ENCODE measurements at places on chromosomes 16 and 17.
A peak's percentile ranks its signal among the peaks of the same experiment; 100 is the strongest.

DNA sequence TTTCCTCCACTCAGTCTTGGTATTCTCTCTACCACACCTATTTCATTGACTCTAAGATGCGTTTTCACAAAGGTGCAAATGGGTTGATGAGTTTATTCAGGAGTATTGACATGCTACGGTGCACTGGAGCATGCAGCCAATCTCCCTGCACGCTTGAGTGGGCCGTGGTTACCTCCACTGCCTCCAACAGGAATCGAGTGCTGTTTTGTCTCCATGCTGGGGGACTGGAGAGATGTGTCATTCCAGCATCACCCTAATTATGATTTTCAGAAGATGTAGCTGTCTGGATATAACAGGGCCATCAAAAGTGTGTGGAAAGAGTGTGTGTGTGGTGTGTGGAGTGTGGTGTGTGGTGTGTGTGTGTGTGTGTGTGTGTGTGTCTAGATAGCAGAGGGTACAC lies 351.6 kb upstream of the ZFHX3 start:
- H3K36me3 ChIP-seq, result no peaks in the 10 kb centered on the region
- DNase-seq, result no peak
- no peaks in the 10 kb centered on the region for H3K27me3 ChIP-seq
- no peak overlapping the region for H3K27ac ChIP-seq

GRCh38 chr16:56856876-56857447 lies 8.0 kb upstream of the SLC12A3 start:
- DNase-seq, result no peak
- peaks cover 33% of the 10 kb centered on the region for H3K4me1 ChIP-seq
- H3K27ac ChIP-seq, result no peak overlapping the region
- no peak overlapping the region for H3K4me3 ChIP-seq
- no peaks in the 10 kb centered on the region for H3K36me3 ChIP-seq

- no peak for DNase-seq
- H3K27ac ChIP-seq, result no peak overlapping the region
- no peaks in the 10 kb centered on the region for H3K36me3 ChIP-seq
- no peak overlapping the region for H3K4me3 ChIP-seq
Observed at GRCh38 chr17:64300699-64300965, 37.6 kb upstream of the TEX2 start.

GRCh38 chr17:10208604-10209193 lies 10.3 kb upstream of the GAS7 start:
- no peak for DNase-seq
- no peaks in the 10 kb centered on the region for H3K4me1 ChIP-seq
- no peaks in the 10 kb centered on the region for H3K27me3 ChIP-seq
- no peak overlapping the region for H3K27ac ChIP-seq

DNA sequence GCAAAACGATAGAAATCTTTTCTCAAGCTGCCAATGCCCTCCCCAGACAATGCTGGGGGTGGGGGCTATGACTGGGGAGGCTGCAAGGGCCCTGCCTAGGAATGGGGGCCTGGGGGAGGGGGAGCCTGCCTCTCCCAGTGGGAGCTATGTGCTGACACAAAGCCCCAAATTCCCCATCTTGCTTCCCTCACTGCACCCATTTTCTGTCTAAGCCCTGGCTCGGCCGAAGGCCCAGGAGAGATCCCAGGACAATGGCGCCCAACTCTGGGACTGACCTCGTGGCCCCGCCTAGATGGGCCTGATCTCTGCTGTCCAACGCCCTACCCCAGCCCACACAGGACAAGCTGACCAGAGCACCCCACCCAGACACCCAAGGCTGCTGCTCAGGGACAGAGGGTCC lies 11.1 kb upstream of the KCNJ12 start:
- no peaks in the 10 kb centered on the region for H3K36me3 ChIP-seq
- peaks cover 8% of the 10 kb centered on the region for H3K4me1 ChIP-seq
- no peaks in the 10 kb centered on the region for H3K27me3 ChIP-seq
- H3K27ac ChIP-seq, result no peak overlapping the region
- H3K4me3 ChIP-seq, result no peak overlapping the region

- no peak overlapping the region for H3K4me3 ChIP-seq
- no peak overlapping the region for H3K27ac ChIP-seq
- H3K36me3 ChIP-seq, result no peaks in the 10 kb centered on the region
- H3K27me3 ChIP-seq, result peaks cover 45% of the 10 kb centered on the region
- peak; percentile 76 for DNase-seq
Observed at GRCh38 chr17:8056232-8056975, 17.5 kb downstream of the ALOX15B start.

GRCh38 chr17:71486261-71486660 lies 634.6 kb upstream of the SOX9 start:
- H3K27ac ChIP-seq, result no peak overlapping the region
- H3K36me3 ChIP-seq, result no peaks in the 10 kb centered on the region
- no peak overlapping the region for H3K4me3 ChIP-seq
- H3K4me1 ChIP-seq, result no peaks in the 10 kb centered on the region
- no peaks in the 10 kb centered on the region for H3K27me3 ChIP-seq

- H3K27ac ChIP-seq, result no peak overlapping the region
- peaks cover 7% of the 10 kb centered on the region for H3K4me1 ChIP-seq
- peaks cover 5% of the 10 kb centered on the region for H3K36me3 ChIP-seq
- peak; percentile 82 for DNase-seq
- H3K27me3 ChIP-seq, result no peaks in the 10 kb centered on the region
Observed at GRCh38 chr16:24041834-24042631, 206.2 kb downstream of the PRKCB start.

- H3K27ac ChIP-seq, result peak overlapping the region; percentile 96
- peaks cover 50% of the 10 kb centered on the region for H3K4me1 ChIP-seq
- H3K27me3 ChIP-seq, result no peaks in the 10 kb centered on the region
- H3K4me3 ChIP-seq, result peak overlapping the region; percentile 24
Observed at GRCh38 chr17:75872434-75873351, 5.7 kb downstream of the TRIM47 start.

- DNase-seq, result no peak
- no peaks in the 10 kb centered on the region for H3K36me3 ChIP-seq
- peaks cover 1% of the 10 kb centered on the region for H3K27me3 ChIP-seq
- no peak overlapping the region for H3K4me3 ChIP-seq
- H3K27ac ChIP-seq, result no peak overlapping the region
Observed at GRCh38 chr17:67021196-67021595, 23.2 kb upstream of the CACNG1 start.

GRCh38 chr16:85190572-85190971 lies 78.3 kb upstream of the CIBAR2 start:
- no peak for DNase-seq
- H3K27ac ChIP-seq, result no peak overlapping the region
- no peaks in the 10 kb centered on the region for H3K36me3 ChIP-seq
- H3K4me1 ChIP-seq, result no peaks in the 10 kb centered on the region
- no peak overlapping the region for H3K4me3 ChIP-seq
- H3K27me3 ChIP-seq, result peaks cover 9% of the 10 kb centered on the region

GRCh38 chr17:1180958-1181752 lies 1.4 kb upstream of the ABR start:
- H3K27me3 ChIP-seq, result peaks cover 11% of the 10 kb centered on the region
- no peak overlapping the region for H3K4me3 ChIP-seq
- H3K36me3 ChIP-seq, result no peaks in the 10 kb centered on the region
- peaks cover 8% of the 10 kb centered on the region for H3K4me1 ChIP-seq
- no peak overlapping the region for H3K27ac ChIP-seq

DNA sequence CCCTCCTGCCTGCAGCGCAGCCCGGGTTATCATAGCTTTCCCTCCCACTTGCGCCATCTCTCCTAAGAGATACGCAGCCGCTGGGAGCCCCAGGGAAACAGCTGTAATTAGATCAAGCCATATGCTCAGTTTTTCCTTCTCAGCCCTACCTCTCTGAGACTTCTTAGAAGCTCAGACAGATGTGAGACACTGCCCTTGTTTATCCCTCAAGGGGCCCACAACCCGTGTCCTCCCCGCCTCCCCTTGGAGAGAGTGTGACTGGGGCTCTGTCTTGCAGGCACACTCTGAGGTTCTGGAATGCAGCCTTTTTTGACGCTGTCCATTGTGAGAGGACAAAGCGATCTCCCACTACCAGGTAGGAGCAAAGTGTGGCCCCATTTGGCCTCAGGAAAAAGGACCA lies 31.2 kb downstream of the CIBAR2 start:
- H3K4me1 ChIP-seq, result no peaks in the 10 kb centered on the region
- DNase-seq, result no peak
- H3K27ac ChIP-seq, result no peak overlapping the region
- H3K27me3 ChIP-seq, result no peaks in the 10 kb centered on the region
- H3K36me3 ChIP-seq, result no peaks in the 10 kb centered on the region

DNA sequence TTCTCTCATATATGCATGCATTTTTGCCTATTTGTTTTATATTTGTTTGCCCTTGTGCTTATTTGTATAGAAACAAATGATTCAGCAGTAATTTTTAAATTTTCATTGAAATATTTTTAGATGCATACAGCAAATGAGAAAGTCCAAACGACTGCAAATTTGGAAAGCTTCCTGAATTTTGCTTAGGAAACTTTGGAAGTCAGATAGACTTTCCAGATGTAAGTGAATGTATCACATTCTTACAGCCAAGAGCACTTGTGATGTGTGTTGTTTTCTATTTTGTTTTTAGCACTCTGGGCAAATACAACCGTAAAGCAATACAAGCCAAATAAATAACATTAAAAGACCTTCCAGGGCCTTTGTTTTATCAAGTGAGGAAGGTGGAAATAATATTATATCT lies 680.8 kb upstream of the CDH8 start:
- H3K27ac ChIP-seq, result no peak overlapping the region
- no peak overlapping the region for H3K4me3 ChIP-seq
- no peaks in the 10 kb centered on the region for H3K36me3 ChIP-seq
- DNase-seq, result no peak
- no peaks in the 10 kb centered on the region for H3K27me3 ChIP-seq

DNA sequence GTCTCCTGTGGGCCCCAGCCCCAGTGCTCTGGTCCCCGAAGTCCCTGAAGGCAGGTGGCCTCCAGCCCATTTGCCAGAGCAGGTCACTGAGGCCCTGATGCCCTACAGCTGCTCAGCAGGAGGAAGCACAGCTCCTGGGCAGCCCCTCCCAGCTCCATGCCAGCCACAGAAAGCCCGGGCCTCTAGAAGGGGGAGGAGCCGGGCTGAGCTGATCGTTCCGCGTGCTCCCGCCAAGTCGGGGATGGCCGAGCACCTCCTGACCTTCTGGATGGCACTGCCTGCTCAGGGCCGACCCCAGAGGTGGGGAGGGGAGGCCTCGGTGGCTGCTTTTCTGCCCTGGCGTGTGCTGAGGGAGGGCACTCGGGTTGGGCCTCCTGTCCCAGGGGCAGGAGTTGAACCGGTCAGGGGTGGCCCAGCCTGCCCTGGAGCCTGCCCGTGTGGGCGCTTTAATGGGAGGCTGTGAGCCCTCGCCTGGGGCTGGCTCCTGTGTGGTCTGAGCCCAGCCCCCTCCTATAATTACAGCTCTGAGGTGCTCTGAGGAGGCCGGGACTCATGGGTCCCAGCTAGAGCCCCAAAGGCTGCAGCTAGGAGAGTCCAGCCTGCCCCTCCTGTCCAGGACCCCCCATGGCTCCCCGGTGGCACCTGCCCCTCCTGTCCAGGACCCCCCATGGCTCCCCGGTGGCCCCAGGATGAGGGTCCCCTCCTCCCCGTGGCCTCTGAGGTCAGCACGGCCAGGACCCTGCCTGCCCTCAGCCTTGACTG lies 29.7 kb downstream of the ZFPM1 start:
- H3K36me3 ChIP-seq, result no peaks in the 10 kb centered on the region
- no peaks in the 10 kb centered on the region for H3K27me3 ChIP-seq
- H3K4me3 ChIP-seq, result no peak overlapping the region

DNA sequence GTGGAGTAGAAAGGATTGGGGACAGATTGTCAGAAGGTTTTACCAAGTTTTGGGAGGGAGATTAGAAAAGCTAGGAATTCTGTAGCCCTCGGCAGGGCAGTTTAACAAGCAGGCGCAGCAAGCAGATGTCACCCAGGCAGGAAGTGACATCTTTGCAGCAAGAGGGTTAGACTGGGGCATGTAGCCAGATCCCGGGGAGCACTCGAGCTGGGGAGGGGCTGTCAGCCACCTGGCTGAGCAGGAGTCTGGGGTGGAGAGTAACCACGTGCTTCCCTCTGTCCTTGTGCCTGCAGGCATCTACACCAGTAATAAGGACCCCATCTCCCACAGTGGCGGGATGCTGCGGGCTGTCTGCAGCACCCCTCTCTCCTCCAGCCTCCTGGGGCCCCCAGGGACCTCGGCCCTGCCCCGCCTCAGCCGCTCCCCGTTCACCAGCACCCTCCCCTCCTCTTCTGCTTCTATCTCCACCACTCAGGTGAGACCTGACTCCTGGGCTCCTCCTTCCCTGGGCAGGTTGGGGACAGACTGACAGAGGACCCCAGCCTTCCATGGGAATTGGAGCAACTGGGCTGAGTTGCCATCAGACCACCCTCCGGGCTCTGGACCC lies 12.2 kb downstream of the MLLT6 start:
- H3K4me1 ChIP-seq, result peaks cover 29% of the 10 kb centered on the region
- no peaks in the 10 kb centered on the region for H3K27me3 ChIP-seq
- DNase-seq, result no peak
- no peak overlapping the region for H3K4me3 ChIP-seq

GRCh38 chr16:76360404-76360803 lies 83.2 kb downstream of the CNTNAP4 start:
- no peaks in the 10 kb centered on the region for H3K4me1 ChIP-seq
- no peak overlapping the region for H3K4me3 ChIP-seq
- DNase-seq, result no peak
- H3K27me3 ChIP-seq, result no peaks in the 10 kb centered on the region

DNA sequence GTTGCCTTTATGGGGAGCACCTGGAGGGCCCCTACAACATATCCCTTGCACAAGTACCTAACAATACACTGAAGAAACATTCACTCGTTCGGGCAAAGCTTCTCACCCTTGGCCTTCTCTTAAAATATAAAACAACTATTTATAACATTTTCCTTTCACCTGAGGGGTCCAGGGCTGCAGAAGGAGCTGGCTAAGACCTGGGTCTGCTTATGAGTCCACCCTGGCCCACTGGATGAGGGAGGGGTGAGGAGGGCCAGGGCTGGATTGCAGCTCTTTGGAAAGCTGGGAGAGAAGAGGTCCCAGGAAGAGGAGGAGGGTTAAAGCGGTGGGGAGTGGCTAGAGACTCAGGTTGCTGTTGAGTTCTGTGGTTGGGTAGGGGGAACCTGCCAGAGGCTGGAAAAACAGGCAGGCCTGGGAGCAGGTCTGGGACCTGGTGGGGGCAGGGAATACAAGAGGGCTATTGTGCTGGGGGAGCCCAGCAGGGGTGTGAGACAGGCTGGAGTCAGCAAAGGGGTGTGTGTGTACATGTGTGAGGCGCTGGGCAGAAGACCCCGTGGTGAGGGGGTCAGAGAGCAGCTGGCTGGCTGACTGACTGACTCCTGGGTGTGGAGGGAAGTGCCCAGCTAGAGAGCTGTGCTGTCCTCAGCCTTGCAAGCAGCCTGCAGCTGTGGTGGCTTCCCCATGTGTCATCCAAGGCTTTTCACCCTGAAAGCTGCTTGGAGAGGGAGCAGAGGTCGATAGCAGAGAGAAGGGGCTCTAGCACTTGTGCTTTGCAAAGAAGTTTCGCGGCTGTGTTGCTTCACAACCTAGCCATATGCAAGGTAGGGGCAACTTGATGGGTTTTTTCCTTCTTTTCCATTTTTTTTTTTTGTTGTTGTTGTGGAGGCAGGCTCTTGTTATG lies 10.2 kb upstream of the MRC2 start:
- no peak overlapping the region for H3K4me3 ChIP-seq
- no peaks in the 10 kb centered on the region for H3K27me3 ChIP-seq
- no peak for DNase-seq
- H3K4me1 ChIP-seq, result peaks cover 1% of the 10 kb centered on the region

- peaks cover 70% of the 10 kb centered on the region for H3K4me1 ChIP-seq
- no peaks in the 10 kb centered on the region for H3K27me3 ChIP-seq
- peaks cover 3% of the 10 kb centered on the region for H3K36me3 ChIP-seq
- no peak for DNase-seq
Observed at GRCh38 chr17:50904518-50905459, 38.6 kb upstream of the TOB1 start.

GRCh38 chr17:76199469-76199868 lies 40.8 kb downstream of the RNF157 start:
- no peaks in the 10 kb centered on the region for H3K27me3 ChIP-seq
- no peak overlapping the region for H3K4me3 ChIP-seq
- H3K4me1 ChIP-seq, result peaks cover 74% of the 10 kb centered on the region
- H3K36me3 ChIP-seq, result peaks cover 76% of the 10 kb centered on the region
- H3K27ac ChIP-seq, result peak overlapping the region; percentile 84
- DNase-seq, result peak; percentile 63
